ENCODE measurements at places on chromosomes 6 and 20. TPM values are rescaled to one million over a fixed set of nuclear protein-coding genes. Genes with fewer than 3 reads are reported as not detected.

DNA sequence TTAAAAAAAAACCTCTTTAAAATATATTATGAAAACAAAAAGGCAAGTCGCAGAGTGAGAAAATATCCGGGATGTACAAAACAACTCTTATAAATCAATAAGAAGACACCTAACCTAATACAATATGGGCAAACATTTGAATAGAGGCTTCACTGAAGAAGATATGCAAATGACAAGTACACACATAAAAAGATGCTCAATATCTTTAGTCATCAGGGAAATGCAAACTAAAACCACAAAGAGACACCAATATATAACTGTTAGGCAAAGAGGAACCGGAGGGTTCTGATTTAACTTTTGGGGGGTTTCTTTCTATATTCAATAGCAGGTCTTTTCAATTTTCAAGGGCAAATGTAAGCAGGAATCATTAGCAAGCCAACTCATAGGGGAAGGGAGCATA lies 480.7 kb upstream of the SPTLC3 start:
- DNase-seq: no peak

- no peak for DNase-seq
Observed at GRCh38 chr20:19211252-19211651, 1.2 kb upstream of the SLC24A3 start.

DNA sequence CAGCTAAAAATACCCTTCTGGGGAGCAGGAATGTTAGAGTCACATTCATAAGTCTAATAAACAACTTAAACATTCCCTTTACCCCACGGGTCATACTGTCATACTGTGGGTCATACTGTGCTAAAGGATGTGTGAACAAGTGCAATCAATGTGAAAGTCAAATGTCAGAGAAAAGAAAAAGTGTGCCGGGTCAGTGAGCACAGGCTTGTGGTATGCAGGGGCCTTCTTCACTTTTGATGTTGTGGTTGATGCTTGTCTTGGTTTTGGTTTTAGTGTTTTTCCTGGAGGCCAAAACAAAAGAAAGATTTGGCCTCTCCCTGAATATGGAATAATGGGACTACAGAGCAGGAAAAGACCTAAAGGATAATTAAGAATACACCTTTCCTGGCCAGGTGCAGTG lies 267.9 kb upstream of the PLN start:
- peak; percentile 6 for DNase-seq

- no peak for DNase-seq
Observed at GRCh38 chr6:43703512-43704429, 16.2 kb upstream of the MRPS18A start.

- no peak for DNase-seq
Observed at GRCh38 chr20:60820918-60821317, 431.1 kb upstream of the CDH4 start.

GRCh38 chr20:18527836-18528235 lies 20.1 kb downstream of the SEC23B start:
- DNase-seq: peak; percentile 58

TGM3 gene
- total RNA-seq: not detected

BHLHE23 gene
- not detected for total RNA-seq

TINAG gene
- not detected for total RNA-seq

PHACTR3 gene
- not detected for total RNA-seq

HLA-DOB gene
- total RNA-seq: 3.8 TPM

CCN2 gene
- total RNA-seq: 65.4 TPM

IRF4 gene
- not detected for total RNA-seq

Measured in mammary epithelial cell (primary cell).